ENCODE measurements at places on chromosomes 6 and 20. TPM values are rescaled to one million over a fixed set of nuclear protein-coding genes. Genes with fewer than 3 reads are reported as not detected.
A peak's percentile ranks its signal among the peaks of the same experiment; 100 is the strongest.

GRCh38 chr6:114432400-114432799 is 89.6 kb upstream of the HS3ST5 start:
- no peak for DNase-seq

GRCh38 chr20:63032861-63033793 is 26.4 kb upstream of the BHLHE23 start:
- DNase-seq = no peak

DNA sequence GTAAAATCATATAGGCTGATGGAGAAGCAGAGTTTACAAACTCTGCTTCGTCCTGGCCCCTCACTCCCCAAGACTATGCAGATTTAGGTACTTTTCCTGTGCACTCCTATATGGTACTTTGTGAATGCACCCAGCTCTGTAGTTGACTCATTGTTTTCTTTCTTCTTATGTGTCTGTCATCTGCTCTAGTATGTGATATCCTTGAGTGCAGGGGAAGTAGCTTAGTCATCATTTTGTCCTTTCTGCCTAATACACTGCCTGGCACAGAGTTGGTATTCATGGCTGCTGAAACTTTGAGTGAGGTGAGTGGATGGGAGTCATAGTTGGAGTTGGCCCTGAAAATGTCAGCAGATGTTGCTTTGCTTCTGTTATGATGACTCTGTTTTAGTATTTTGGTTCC is 222.6 kb downstream of the RNF144B start:
- peak; percentile 49 for DNase-seq

DNA sequence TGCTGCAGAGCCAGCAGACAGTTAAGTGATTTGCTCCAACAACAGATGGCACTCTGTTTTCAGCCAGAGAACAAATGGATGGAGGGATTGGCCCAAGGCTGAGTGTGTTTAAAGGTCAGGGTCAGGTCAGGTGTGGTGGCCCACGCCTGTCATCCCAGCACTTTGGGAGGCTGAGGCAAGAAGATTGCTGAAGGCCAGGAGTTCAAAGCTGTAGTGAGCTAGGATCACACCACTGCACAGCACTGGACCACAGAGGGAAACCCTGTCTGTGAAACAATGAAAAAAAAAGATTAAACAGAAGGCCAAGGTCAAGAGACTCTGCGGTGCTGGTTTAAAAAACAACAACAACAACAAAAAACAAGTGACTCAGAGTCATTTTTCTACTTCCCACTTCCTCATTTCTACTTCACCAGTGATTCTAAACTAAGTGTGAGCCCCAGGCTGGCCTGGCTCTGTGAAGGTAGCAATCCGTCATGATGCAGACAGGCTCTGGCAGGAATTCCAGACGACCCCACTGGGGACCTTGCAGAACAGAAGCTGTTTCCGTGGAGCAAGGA is 42.5 kb upstream of the ARMC2 start:
- DNase-seq = no peak

GRCh38 chr6:45709781-45710220 is 305.9 kb downstream of the CLIC5 start:
- DNase-seq = peak; percentile 37

GRCh38 chr20:59138114-59138748 is 25.4 kb upstream of the ZNF831 start:
- no peak for DNase-seq

DNA sequence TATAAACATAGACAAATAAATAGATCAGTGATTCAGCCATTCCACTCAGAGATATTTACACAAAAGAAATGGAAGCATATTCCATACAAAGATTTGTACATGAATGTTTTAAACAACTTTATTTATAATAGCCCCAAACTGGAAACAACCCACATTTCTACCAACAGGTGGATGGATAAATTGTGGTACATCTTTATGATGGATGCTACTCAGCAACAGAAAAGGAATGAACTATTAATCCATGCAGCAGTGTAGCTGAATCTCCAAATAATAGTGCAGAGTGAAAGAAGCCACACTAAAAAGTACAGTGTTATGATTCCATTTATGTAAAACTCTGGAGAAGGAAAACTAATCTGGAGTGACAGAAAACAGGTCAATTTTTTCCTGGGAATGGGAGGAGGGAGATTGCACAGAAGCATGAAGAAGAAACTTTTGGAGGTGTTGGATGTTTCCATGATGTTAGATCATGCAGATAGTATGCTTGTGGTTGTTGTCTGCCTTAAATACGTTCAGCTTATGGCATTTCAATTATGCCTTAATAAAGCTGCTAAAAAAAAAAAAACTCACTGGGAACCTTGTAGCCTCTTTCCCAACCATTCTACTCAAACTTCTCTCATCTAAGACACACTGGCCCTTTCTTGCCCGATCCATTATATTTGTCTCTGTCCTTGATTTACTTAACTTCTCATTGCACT is 100.9 kb downstream of the PPP1R14C start:
- DNase-seq = no peak

DNA sequence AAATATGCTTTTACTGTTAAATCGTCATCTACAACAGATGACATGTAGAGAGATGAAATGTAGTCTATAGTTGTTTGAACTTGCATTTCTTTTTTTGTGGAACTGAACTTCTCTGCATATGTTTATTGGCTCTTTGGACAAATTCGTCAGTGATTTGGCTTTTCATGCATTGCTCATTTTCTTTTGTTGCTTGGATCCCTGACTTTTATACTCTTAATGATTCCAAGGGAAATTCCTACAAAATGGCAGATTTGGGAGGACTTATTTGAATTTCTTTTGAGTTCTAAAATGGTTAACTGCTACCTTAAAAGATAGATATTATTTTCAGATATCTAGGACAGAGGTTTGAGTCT is 65.4 kb downstream of the UTRN start:
- no peak for DNase-seq

GRCh38 chr6:134172706-134173365 is 120.4 kb upstream of the SLC2A12 start:
- peak; percentile 72 for DNase-seq

- no peak for DNase-seq
Observed at GRCh38 chr20:11813106-11813890, 104.4 kb upstream of the BTBD3 start.

GRCh38 chr6:163263998-163264661 is 150.4 kb upstream of the QKI start:
- no peak for DNase-seq

DNA sequence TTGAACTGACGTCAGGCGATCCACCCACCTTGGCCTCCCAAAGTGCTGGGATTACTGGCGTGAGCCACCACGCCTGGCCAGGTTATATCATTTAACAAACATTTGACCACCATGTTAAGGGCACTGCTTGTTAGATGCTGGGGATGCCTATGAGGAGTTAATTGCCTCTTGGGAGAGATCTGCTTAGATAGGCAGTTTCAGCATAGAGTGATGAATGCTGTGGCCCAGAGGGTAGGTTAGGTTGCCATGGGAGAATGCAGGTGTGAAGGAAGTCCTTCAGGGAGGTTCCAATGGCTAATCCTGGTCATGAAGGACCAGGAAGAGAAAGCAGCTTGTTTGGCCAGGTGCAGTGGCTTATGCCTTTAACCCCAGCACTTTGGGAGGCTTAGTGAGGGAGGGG is 17.0 kb downstream of the PHF20 start:
- no peak for DNase-seq

DNA sequence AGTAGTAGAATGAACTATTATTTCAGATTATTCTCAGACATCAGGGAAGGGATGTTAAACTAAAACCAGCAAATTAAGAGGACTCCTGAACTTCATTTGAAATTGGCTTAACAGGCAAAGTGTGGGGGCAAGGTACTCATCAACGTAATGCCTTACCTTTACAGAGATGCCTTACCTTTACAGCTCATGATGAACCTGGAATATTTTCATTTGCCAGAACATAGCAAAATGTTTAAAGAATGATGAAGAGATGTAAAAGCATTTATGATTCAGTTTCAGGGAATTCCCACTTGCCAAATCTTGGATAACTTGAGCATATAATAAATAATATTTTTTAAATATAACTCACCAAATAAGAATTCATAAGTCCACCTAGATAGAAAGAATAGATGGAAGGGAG is 207.5 kb downstream of the TINAG start:
- DNase-seq = peak; percentile 59

Gene PCMTD2
- total RNA-seq = 26.9 TPM

Gene VNN1
- total RNA-seq = 0.13 TPM

Gene VSX1
- not detected for total RNA-seq

Gene COL9A1
- not detected for total RNA-seq

Gene MUC22
- total RNA-seq = under 0.01 TPM

Gene CYP39A1
- total RNA-seq = 17.4 TPM

Gene OR2H2
- not detected for total RNA-seq

All from bronchial epithelial cell (primary cell).